Stimulated activated effector memory CD8-positive, alpha-beta T cell treated with anti-CD3 and anti-CD28 coated beads, Interleukin-12 subunit alpha, Interleukin-12 subunit beta, amount 100 ng/mL, for 72 hours (primary cell): ENCODE measurements at places on chromosomes 5 and 9.

DNA sequence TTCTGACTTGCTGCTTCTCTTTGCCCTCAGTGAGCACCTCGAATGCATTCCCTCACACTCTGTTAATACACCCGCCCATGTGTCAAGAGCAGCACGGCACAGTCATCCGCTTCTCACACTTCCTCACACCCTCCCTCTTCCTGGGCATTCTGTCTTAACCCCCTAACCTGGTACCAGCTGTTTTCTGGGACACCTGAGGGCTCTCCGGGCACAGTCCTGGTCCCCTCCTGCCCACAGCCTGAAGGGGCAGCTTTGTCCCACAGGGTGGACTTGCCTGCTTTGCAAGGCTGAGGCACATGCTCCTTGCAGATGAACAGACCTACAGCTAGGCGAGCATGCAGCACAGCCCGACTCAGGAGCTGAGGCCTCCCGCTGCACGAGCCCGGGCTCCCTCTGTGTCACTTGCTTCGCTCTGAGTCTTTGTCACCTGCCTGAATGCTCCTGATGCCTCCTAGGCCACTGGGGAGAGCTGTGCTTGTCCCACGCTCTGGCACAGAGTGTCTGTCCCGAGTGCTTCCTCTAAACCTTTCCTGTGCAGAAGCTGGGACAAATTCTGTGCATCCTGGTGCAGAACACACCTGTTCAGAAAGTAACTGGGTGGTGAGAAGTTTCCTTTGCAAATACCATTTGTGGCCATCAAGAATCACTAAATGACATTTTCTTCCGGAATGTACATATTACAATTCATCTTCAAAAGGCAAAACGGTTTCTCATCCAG lies 47.8 kb downstream of the AHRR start:
- DNase-seq, result peak; percentile 60

GRCh38 chr5:43073597-43074546 lies 33.8 kb upstream of the ANXA2R start:
- DNase-seq, result peak; percentile 76

GRCh38 chr5:89769975-89770374 lies 639.6 kb downstream of the CETN3 start:
- DNase-seq, result no peak

GRCh38 chr5:32760091-32760509 lies 49.0 kb downstream of the NPR3 start:
- DNase-seq, result no peak

GRCh38 chr5:112106878-112107277 lies 312.2 kb downstream of the EPB41L4A start:
- no peak for DNase-seq

DNA sequence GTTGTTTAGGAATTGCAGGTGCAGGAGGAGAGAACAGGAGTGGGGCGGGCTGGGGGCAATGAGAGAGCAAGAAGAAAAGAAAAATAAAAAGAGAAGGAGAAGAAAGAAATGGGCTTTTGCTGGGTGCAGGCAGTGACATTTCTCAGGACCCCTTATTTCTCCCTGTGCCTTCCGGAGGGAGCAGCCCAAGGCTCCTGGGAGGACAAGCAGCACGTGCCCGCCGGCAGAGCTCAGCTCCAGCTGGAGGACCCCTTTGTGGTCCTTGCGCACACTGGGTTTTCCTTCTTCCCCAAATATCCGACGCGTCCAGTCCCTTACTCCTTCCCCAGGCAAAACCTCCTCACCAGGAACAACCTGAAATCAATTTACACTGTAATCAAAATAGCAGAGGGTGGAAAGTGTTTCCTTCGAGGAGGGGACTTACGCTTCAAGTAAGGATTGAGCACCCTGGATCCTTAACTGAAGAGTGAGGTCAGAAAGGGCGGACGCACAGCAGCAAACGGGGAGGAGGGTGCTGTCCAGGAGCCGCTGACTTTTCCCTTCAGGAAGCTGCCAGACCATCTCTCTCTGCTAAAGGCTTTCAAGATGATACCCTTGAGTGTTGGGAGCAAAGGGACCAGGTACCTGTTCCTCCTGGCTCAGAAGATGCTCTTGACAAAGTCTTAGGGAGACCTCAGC lies 2.1 kb downstream of the BTNL9 start:
- DNase-seq, result no peak
